ENCODE measurements at places on chromosomes 16 and 17.

GRCh38 chr16:21554795-21555585 lies 44.4 kb upstream of the METTL9 start:
- no peaks in the 10 kb centered on the region for H3K4me1 ChIP-seq
- H3K4me3 ChIP-seq = peak overlapping the region; percentile 23
- DNase-seq = peak; percentile 94
- H3K27me3 ChIP-seq = no peaks in the 10 kb centered on the region
- H3K27ac ChIP-seq = no peak overlapping the region

GRCh38 chr17:39867084-39867879 lies 720 bp upstream of the ZPBP2 start:
- no peaks in the 10 kb centered on the region for H3K27me3 ChIP-seq
- no peaks in the 10 kb centered on the region for H3K36me3 ChIP-seq

- no peak overlapping the region for H3K4me3 ChIP-seq
- no peak overlapping the region for H3K27ac ChIP-seq
- H3K27me3 ChIP-seq = no peaks in the 10 kb centered on the region
- DNase-seq = no peak
- H3K4me1 ChIP-seq = no peaks in the 10 kb centered on the region
- H3K36me3 ChIP-seq = no peaks in the 10 kb centered on the region
Measured at GRCh38 chr17:2721603-2722002, 10.0 kb upstream of the CLUH start.

- no peaks in the 10 kb centered on the region for H3K4me1 ChIP-seq
- H3K36me3 ChIP-seq = no peaks in the 10 kb centered on the region
- DNase-seq = peak; percentile 20
- H3K27ac ChIP-seq = no peak overlapping the region
- H3K27me3 ChIP-seq = peaks cover 75% of the 10 kb centered on the region
Measured at GRCh38 chr16:1188432-1189189, 35.7 kb downstream of the CACNA1H start.

GRCh38 chr16:61471737-61472136 lies 564.5 kb downstream of the CDH8 start:
- no peaks in the 10 kb centered on the region for H3K4me1 ChIP-seq
- no peaks in the 10 kb centered on the region for H3K27me3 ChIP-seq
- H3K36me3 ChIP-seq = no peaks in the 10 kb centered on the region

GRCh38 chr17:42779936-42780850 lies at the start of gene WNK4:
Gene WNK4, plus strand, starts transcription at chr17:42780610. Its CDS starts 89 bp downstream, at chr17:42780699.
- H3K27me3 ChIP-seq = peaks cover 27% of the 10 kb centered on the region
- no peaks in the 10 kb centered on the region for H3K4me1 ChIP-seq
- peaks cover 3% of the 10 kb centered on the region for H3K36me3 ChIP-seq
- peak within 1 kb of the TSS; percentile 61 for H3K27ac ChIP-seq

DNA sequence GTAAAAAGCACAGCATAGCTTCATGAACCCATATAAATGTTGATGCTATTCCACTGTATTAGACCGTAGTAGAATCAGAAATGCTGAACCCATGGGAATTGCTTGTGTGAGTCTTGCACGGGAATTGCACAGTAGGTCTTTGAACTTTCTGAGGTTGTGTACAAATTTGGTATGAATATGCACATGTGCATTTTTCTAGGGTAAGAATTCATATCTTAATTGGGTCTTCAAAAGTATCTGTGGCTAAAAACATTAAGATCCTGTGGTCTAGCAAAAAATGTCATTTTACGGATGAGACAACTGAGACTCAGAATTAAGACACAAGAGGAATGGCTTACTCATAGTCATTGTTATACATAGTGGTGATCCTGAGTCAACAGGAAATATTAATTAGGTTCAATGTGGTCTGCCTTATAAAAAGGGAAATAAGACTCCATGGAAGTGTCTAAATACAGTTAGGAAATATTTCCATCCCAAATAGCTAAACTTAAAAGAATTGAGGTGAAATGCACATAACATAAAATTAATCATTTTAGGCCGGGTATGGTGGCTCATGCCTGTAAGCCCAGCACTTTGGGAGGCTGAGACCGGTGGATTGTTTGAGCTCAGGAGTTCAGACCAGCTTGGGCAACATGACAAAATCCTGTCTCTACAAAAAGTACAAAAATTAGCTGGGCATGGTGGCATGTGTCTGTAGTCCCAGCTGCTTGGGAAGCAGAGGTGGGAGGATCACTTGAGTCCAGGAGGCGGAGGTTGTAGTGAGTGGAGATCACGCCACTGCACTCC lies 22.8 kb downstream of the TAOK1 start:
- H3K27me3 ChIP-seq = no peaks in the 10 kb centered on the region
- H3K4me3 ChIP-seq = no peak overlapping the region
- no peaks in the 10 kb centered on the region for H3K4me1 ChIP-seq

- no peak for DNase-seq
- H3K4me3 ChIP-seq = no peak overlapping the region
- H3K36me3 ChIP-seq = no peaks in the 10 kb centered on the region
- no peak overlapping the region for H3K27ac ChIP-seq
- H3K27me3 ChIP-seq = no peaks in the 10 kb centered on the region
- H3K4me1 ChIP-seq = no peaks in the 10 kb centered on the region
Measured at GRCh38 chr17:47184681-47185080, 4.4 kb downstream of the CDC27 start.

- H3K27me3 ChIP-seq = no peaks in the 10 kb centered on the region
- H3K4me3 ChIP-seq = no peak overlapping the region
- no peaks in the 10 kb centered on the region for H3K4me1 ChIP-seq
- DNase-seq = no peak
- no peak overlapping the region for H3K27ac ChIP-seq
Measured at GRCh38 chr16:63880948-63881347, 1240.9 kb downstream of the CDH11 start.

DNA sequence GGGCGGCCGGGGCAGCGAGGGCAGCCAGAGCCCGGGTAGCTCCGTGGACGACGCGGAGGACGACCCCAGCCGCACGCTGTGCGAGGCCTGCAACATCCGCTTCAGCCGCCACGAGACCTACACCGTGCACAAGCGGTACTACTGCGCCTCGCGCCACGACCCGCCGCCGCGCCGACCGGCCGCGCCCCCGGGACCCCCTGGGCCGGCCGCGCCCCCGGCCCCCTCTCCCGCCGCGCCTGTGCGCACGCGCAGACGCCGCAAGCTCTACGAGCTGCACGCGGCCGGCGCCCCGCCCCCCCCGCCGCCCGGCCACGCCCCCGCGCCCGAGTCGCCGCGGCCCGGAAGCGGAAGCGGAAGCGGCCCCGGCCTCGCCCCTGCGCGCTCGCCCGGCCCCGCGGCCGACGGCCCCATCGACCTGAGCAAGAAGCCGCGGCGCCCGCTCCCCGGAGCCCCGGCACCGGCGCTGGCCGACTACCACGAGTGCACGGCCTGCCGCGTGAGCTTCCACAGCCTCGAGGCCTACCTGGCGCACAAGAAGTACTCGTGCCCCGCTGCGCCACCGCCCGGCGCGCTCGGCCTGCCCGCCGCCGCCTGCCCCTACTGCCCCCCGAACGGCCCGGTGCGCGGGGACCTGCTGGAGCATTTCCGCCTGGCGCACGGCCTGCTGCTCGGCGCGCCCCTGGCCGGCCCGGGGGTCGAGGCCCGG lies 36.1 kb upstream of the ZC3H18 start:
- peak overlapping the region; percentile 96 for H3K27ac ChIP-seq
- DNase-seq = peak; percentile 74
- H3K27me3 ChIP-seq = peaks cover 13% of the 10 kb centered on the region
- H3K4me1 ChIP-seq = peaks cover 7% of the 10 kb centered on the region
- no peaks in the 10 kb centered on the region for H3K36me3 ChIP-seq

DNA sequence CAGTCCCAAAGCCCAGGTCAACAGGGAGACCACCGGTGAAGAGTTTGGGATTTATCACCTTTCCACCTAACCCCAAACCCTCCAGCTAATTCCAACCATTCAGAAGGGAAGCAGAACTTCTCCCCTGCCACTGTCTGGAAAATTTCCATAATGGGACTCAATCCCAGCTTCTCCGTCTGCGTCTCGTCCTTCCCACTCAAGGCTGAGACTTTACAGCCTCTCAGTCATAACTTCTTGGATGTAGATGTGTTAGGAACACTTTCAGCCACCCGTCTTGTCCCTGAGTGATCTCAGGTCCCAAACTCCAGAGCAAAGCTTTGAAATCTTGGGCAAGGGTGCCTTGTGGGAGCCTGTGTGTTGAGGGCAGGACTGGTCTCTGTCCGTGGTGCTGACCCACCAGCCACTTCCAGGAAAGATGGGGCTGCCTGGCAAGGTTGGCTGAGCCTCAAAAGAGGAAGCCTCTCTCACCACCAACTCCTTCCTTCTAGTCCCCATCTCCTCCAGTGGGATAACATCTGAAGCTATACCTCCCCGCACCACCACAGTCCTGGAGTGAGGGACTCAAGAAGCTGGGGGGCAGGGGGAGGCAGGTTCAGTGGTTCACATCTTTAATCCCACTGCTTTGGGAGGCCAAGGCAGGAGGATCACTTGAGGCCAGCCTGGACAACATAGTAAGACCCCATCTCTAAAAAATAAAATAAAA lies 9.3 kb downstream of the GAS2L2 start:
- no peak for DNase-seq
- H3K36me3 ChIP-seq = no peaks in the 10 kb centered on the region
- H3K4me1 ChIP-seq = peaks cover 3% of the 10 kb centered on the region
- no peak overlapping the region for H3K27ac ChIP-seq

DNA sequence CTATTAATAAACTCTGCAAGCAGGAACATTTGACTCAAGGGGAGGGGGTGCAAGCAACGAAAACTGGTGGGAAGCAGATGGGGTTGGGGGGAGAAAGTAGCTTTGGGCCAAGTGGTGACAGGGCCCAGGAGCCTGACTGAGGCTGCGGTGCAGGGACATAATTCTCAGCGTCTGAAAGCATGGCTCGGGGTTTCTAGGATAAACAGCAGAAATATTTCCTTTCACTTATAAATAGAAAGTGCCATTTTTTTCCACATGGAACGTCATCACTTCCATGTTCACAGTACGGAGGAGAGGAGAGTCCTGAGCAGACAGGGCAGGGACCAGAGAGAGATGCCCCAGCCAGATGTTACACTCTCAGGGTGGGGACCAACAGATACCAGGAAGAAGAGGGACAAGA lies 197.1 kb downstream of the ZFHX3 start:
- H3K4me1 ChIP-seq = no peaks in the 10 kb centered on the region
- H3K27ac ChIP-seq = peak overlapping the region; percentile 26
- no peak overlapping the region for H3K4me3 ChIP-seq
- no peaks in the 10 kb centered on the region for H3K27me3 ChIP-seq

GRCh38 chr16:76222853-76223252 lies 54.3 kb upstream of the CNTNAP4 start:
- DNase-seq = no peak
- H3K4me1 ChIP-seq = no peaks in the 10 kb centered on the region
- no peaks in the 10 kb centered on the region for H3K36me3 ChIP-seq
- no peaks in the 10 kb centered on the region for H3K27me3 ChIP-seq

- H3K27ac ChIP-seq = no peak overlapping the region
- H3K36me3 ChIP-seq = no peaks in the 10 kb centered on the region
- no peak for DNase-seq
- H3K4me1 ChIP-seq = no peaks in the 10 kb centered on the region
- H3K27me3 ChIP-seq = no peaks in the 10 kb centered on the region
- no peak overlapping the region for H3K4me3 ChIP-seq
Measured at GRCh38 chr17:13582776-13583547, 18.8 kb downstream of the HS3ST3A1 start.

DNA sequence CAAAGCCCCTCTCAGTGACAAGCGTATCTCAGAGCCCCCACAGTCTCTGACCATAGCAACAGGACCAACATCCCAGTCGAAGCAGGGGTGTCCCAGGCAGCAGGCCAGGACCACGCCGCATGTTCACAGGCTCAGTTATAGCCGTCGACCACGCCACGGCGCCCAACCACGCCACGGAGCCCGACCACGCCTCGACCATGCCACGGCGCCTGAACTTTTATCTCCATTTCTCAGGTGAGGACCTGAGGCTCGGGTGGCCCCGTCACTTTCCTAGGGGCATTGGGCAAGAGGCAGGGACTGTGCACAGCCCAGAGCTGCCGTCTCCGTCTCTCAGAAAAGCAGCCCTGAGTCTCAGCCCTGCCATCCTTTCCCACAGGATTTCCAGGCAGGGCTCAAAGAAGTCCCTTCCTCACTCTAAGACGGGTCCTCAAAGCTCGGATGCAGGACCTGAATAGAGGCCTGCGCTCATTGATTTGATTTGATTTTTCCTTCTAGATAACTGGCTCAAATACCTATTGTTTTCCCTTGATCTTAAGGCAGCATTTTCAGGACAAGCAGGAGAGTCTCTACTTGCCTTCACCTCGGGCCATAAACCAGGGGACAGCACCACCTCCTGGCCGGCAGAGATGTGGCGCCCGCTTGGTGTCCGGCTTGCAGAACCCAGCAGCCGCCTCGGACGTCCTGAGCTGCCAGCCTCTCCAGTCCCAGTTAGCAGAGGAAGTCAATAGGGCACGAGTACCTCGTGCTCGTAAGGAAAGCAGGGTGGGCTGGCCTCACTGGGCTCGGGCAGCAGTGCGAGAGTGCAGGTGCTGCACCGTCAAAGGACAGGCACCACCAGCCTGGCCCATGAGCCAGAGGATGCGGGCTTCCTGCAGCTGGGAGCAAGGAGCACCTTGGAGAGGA lies 38.8 kb downstream of the C16orf95 start:
- H3K27ac ChIP-seq = no peak overlapping the region
- no peaks in the 10 kb centered on the region for H3K36me3 ChIP-seq
- no peaks in the 10 kb centered on the region for H3K27me3 ChIP-seq
- no peak overlapping the region for H3K4me3 ChIP-seq
- peak; percentile 77 for DNase-seq

GRCh38 chr17:17907469-17907868 lies 64.7 kb downstream of the TOM1L2 start:
- no peaks in the 10 kb centered on the region for H3K4me1 ChIP-seq
- H3K27ac ChIP-seq = no peak overlapping the region
- DNase-seq = no peak
- H3K4me3 ChIP-seq = no peak overlapping the region
- H3K36me3 ChIP-seq = no peaks in the 10 kb centered on the region

- no peaks in the 10 kb centered on the region for H3K36me3 ChIP-seq
- no peaks in the 10 kb centered on the region for H3K4me1 ChIP-seq
- peak; percentile 67 for DNase-seq
- peak overlapping the region; percentile 3 for H3K4me3 ChIP-seq
Measured at GRCh38 chr17:9206741-9207332, 185.5 kb downstream of the NTN1 start.

DNA sequence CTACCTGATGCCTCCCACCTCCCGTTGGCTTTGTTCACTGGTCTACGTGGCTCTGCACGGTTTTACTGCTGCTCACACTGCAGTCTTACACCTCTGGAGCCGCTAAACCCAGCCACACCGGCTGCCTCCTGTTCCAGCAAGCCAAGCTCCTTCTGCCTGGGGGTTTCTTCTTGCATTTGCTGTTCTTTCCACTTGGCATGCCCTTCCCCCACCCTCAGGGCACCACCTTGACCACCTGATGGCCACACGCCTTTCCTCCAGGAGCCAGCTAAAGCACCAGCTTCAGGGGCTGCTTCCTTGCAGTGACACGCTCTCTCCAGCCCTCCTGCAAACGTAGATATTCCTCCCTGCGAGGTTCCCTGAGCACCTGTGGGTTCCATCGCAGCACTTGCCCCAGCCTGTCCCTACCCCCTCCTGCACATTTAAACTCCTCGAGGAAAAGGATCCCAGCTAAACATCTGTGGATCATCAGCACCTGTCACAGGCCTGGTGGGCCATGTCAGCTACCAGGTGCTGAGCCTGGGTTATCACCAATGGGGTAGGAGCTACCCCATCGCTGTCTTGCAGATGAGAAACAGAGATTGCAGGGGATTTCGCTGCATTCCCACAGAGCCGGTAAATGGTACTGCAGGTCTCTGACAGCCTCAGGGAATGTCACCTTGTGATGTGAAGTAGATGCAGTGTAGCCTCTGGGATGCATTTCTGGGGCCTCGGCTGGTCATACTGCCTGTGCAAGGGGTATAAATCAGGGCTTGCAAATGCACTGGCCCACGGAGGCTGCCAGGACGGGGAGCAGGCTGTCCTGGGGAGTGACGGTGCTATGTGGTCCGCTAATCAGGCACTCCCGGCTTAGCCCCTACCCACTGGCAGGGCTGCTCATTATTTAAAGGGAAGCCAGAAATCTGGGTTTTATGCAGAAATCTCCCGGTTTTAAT lies 285.2 kb downstream of the CPPED1 start:
- no peak overlapping the region for H3K27ac ChIP-seq
- no peaks in the 10 kb centered on the region for H3K27me3 ChIP-seq
- H3K4me3 ChIP-seq = no peak overlapping the region
- DNase-seq = no peak
- H3K4me1 ChIP-seq = no peaks in the 10 kb centered on the region
